ENCODE measurements at places on chromosomes 12 and 14.

GRCh38 chr12:119036878-119037825, 55.8 kb downstream of the SRRM4 start:
- DNase-seq, result no peak

DNA sequence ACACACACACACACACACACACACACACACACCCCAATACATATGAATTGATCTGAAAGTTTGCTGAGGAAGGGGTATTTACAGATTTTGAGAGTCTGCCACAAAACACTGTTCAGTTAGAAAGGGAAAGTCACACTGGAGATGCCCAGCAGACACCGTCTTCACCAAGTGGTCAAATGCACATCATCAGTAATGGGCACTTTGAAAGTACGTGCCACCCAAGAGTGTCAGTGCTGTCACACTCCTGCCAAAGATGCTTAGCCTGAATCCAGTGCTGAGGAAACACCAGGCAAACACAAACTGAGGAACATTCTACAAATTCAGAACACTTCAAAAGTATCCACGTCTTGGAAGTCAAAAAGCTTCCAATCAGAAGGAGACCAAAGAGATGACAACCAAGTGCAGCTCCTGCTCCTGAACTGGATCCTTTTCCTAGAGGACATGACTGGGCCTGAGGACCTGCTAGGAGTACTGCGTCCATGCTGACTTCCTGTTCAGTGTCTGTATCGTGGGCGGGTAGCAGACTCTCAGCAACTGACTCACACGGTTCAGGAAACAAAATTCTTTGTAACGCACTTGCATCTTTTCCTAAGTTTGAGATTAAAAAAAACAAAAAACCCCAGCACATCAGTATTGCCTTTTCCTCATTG, 18.6 kb downstream of the PSMC1 start:
- no peak for DNase-seq

DNA sequence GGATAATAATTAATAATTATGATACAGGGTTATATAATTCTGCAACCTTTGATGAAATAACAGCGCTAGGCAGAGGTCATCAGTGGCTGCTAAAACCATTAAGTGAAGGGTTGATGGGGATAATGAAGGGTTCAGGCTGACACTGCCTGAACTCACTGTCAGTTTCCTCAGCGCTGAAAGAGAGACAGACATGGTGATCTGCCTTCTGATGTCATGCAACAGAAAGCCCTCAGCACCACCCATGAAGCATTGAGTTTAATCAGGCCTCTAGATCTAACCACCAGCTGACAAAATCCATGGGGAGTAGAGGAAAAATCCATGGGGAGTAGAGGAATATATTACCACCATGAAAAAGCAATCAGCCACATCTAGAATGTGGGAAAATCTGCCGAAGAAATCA, 107.6 kb downstream of the PTPRB start:
- no peak for DNase-seq

- DNase-seq, result no peak
These were observed 15.7 kb upstream of the VSIG10 start for GRCh38 chr12:118119449-118119879.

DNA sequence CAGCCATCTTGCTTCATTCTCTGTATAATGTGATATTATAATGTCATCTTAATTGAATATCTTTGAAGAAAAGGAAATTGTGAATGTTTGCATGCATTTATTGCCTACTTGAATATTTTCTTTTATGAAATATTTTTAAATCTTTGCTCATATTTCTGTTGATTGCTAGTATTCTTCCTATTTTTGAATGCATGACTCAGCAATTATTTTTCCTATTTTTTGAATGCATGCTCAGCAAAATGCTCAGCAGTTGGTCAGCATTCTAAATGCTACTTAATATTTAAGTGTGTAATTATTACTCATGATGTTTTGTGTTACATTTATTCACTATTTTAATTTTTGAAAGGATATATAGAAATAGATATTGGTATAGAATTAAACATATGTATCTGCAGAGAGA, 378.3 kb downstream of the CCER1 start:
- DNase-seq, result no peak

- DNase-seq, result no peak
These were observed 242.1 kb downstream of the CHST11 start for GRCh38 chr12:104698871-104699270.

DNA sequence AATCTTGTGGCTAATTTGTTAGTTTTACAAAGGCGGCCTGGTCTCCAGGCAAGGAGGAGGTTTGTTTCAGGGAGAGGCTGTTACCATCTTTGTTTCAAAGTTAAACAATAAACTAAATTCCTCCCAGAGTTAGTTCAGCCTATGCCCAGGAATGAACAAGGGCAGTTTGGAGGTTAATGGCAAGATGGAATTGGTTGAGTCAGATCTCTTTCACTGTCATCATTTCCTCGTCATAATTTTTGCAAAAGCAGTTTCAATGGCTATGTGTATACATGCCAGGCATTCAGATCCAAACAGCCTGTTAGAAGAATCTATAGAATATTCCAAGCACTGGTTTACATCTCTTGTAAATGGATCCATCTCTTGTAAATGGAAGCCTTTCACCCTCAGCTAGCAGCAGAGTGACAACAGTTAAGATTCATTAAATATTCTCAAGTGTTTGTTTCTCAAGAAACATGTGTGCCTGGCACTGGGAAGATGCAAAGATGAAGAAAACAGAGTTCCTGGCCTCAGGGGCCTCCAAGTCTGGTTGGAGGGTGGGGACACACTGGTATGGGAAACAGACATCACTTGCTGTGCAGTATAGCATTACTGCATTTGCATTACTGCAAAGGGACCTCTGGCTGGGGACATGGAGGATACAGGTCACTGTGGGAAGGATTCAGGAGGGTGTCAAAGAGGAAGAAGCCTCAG, 65.8 kb downstream of the RIN3 start:
- DNase-seq, result no peak

DNA sequence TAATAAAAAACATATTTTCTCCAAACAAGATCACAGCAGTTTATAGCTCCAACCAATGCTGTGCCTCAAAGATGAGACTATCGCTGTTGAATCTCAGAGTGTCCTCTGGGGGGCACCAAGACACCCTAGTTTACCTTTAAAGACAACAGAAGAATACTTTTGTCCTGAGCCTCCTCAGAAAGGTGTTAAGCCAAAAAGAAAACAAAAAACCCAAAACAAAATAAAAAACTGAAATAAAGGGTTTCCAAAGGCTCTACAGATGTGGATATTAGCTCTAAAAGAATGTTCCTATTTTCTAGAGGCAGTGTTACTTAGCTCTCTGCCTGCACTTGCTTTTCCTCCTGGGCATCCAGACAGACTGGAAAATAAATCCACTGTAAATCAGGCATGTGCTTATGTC, 86.9 kb upstream of the TTC7B start:
- DNase-seq, result peak; percentile 7

- no peak for DNase-seq
These were observed 154.1 kb downstream of the BTG1 start for GRCh38 chr12:91991399-91992187.

DNA sequence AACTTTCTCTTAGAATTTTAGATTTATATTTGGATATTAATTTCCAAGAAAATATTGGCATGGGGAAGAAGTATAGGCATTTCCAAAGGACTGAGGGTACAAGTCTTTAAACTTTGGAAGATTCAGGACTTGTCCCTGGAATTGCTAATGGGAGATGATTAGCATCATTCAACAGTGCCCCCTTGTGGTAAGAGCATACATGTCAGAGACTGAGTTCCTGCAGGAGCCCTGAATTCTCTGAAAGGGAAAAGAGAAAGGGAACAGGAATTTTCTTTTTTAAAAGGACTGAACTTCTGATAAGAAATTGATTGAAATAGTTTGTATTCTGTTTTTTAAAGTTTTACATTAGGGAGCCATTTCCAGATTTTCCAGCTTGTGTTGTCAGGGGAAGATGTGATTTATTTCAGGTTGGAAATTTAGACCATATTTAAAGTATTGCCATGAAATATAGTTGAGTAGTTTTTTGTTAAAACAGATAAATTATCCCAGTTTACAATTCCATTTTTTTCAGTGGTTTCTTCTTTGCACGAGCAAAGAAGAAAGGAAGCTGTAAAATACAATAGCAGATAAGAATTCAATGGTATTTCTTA, 44.0 kb upstream of the REP15 start:
- no peak for DNase-seq

DNA sequence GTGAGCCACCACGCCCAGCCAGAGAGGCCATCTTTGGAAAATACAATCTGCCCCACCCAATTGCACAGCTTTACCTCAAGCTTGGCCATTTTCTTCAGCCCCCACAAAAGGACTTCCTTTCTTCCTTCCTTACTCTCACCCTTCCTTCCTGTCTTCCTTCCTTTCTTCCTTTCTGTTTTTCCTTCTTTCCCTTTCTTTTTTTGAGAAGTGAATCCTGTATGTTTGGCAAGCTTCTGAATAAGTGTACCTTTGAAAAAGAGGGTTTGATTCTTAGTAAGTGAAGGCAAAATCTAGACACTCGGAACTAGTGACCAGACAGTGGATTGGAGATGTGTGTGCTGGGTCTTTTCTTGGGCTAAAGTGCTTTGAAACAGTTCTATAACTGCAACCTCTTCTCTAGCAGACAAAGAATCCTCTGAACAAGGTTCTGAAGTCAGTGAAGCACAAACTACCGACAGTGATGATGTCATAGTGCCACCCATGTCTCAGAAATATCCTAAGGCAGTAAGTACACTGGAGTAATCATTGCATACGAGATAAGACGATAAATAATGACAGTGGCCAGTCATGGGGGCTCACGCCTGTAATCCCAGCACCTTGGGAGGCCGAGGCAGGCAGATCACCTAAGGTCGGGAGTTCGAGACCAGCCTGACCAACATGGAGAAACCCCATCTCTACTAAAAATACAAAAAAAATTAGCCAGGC, 49.5 kb downstream of the SUPT16H start:
- no peak for DNase-seq

GRCh38 chr14:20714593-20715250, 26.2 kb downstream of the ANG start:
- DNase-seq, result no peak

- DNase-seq, result no peak
These were observed 702.7 kb downstream of the TMTC2 start for GRCh38 chr12:83389237-83389996.

DNA sequence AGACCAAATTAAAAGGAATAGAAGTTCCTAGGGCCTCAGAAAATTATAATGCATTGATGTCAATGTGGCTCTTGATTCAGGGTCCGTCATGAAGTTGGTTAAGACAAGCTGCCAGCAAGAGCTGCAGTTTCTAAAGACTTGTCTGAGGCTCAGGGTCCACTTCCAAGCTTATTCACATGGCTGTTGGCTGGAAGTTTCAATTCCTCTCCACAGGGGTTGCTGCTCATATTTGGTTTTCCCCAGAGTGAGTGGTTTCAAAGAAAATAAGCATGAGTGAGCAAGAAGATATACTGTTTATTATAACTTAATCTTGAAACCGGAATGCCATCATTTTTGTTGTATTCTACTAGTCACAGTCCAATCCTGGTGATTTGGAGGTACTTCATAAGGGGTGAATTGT, 1247.4 kb downstream of the LRFN5 start:
- DNase-seq, result no peak

DNA sequence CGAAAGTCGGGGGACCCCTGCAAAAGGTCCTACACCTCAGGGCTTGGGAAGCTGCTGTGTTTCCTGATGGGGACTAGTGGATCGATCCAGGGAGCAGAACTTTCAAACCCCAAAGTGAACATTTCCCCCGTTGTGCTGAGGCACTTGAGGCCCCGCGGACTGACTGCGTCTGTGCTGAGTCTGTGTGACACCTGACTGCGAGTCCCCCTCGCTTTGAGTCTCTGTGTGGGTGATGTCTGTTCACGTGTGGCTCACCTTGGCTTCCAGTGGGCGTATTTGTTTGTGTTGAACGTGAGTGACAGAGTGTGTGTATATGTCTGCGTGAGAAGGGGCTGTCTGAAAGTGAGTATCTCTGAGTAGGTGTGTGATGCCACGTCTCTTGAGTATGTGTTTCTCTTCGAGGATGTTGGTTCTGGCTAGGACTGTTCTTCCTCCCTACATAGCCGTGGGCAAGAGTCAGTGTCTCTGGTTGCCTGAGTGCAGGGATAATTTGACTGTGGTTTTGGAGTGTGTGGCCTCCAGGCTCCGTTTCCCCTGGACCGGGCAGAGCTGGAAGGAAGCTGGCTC, 1.3 kb downstream of the TEAD4 start:
- DNase-seq, result no peak

DNA sequence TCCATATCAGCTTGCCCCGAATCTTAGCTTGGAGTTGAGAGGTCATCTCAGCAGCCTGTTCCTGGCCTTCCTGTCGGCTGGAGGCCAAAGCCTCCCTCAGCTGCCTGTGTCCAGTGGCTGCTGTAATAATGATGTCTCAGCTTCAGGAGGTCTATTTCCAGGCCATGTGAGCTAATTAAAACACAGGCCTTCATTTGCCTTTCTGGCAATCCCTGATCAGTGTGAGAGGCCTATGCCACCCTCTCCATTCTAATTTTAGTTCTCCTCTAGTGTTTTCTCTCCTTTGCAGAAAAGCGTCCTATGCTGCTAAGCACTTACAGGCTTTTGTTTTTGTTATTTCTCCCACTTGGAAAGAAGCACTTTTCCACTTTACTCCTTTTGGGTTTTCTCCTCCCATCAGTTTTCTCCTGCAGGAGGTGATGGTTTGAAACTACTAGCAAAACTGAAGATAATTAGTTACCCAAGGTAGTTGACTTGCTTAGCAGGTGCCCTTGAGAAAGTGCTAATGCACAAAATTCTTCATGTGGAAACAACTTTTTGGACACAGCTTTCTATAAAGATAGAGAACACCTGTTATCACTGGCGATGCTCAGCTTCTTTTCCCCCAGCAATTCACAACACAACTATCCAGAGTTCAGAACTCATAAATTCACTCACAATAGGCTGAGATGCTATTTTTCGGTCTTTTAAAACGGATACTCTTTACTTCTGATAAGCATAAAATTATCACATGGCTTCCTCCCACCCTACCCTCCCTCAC, 255.3 kb upstream of the GARIN6 start:
- no peak for DNase-seq

GRCh38 chr14:64409126-64409920, 21.2 kb downstream of the MTHFD1 start:
- no peak for DNase-seq

DNA sequence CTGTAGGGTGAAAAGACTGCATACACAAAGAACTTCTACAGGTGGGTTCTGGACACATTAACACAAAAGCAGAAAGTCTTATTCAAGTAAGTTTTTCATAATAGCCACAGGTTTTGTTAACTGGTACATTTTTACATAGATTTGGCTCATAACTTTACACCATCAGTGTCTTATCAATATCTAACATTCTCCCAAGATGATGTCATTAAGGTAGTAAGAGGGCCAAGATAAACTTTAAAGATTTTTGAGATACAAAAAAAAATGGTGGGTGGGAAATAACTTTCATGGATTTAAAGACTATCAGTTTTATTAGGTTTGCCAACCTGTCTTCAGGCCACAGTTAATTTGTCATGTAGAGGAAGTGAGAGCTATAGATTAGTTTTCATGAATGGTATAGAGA, 1.7 kb downstream of the SUPT16H start:
- no peak for DNase-seq

GRCh38 chr14:69320581-69321365, 60.8 kb downstream of the GALNT16 start:
- DNase-seq, result no peak
